ENCODE measurements at places on chromosomes 4 and X. TPM values are rescaled to one million over a fixed set of nuclear protein-coding genes. Genes with fewer than 3 reads are reported as not detected.

The CXorf65 gene
- total RNA-seq = not detected

The ZCCHC18 gene
- 0.57 TPM for total RNA-seq

The RAI2 gene
- 0.14 TPM for total RNA-seq

The TMSB15C gene
- total RNA-seq = 3.3 TPM

The ODAPH gene
- total RNA-seq = not detected

The PHOX2B gene
- total RNA-seq = not detected

The INTU gene
- 5.7 TPM for total RNA-seq

The FRMD7 gene
- total RNA-seq = 0.09 TPM

The CXCL5 gene
- 14.0 TPM for total RNA-seq

The UGT2B11 gene
- not detected for total RNA-seq

Measured in smooth muscle cell of bladder (primary cell).